ENCODE measurements at places on chromosomes 7 and 10.

DNA sequence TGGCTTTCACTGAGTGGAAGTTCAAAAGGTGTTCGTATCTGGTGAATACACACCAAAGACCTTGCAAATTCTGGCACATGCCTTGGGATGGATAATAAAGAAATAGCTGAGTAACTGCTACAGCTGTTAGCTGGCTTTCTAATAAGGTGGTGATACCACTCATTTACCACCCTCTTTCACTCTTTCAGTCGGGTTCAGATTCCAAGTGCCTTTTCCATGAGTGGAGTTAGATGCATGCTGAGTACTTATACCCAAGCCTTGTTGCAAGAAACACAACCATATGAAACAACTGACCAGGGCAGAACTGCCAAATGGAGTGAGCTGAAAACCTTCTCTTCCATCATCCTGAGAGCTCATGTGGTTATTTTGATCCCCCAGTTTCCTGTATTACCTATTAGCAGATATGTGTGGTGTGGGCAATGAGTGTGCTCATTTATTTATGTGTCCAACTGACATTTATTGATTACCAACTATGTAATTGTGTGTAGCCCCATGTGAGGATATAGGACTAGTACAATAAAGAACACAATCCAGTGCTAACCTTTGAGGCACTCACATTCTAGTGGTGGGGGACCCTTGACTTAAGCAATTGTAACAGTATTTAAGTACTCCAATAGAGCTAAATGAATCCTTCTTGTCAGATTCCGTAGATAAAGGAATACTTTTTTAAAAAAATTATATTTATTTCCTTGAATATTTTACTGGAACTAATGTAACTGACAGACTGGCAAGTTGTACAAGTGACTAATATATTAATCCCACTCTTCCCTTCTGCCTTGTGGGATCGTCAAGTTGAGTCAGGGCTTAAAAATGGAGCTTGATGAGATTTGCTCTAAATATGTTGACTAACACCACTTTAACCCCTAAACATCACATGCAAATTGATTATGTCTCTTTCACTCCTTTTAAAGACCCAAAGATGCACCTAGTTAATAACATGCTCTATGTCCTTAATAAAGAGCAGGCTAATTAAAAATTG, 124.7 kb downstream of the ARID5B start:
- DNase-seq = peak; percentile 31

GRCh38 chr7:28155019-28155660, 25.5 kb downstream of the JAZF1 start:
- DNase-seq = no peak

GRCh38 chr10:3879073-3879472, 94.1 kb upstream of the KLF6 start:
- no peak for DNase-seq

DNA sequence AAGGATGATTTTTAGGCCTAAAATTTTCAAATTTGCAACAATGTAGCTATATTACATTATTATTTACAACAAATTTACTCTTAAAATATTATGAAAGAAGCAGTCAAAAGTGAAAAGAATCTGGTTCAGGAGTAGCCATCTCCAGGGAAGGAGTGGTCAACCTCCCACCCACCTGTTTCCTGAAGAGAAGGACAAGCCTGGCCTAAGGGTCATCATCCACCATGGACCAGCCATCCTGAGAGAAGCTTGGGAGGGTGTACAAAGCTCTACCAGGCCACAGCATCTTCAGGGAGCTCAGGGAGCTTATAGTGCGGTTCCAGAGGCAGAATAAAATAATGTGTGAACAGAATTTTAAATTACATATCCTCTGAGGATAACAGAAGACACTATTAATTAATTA, 38.1 kb downstream of the COL1A2 start:
- no peak for DNase-seq

DNA sequence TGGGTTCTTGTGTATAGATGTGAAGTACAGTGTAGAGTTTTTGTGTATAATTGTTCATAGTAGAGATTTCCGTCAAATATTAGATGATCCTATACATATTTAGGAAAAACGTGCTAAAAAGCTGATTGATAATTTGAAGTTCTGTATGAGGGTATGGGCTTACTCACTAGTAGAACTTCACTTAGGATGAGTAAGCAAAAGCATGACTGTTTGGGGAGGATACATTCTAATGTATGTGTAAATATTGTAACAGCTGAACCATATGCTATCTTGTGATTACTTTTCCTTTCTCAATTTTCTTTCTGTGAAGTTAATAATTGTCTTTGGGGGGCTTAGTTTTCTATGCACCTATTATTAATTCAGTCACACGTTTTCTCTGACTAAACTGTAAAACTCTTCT, 53.2 kb upstream of the PDK4 start:
- DNase-seq = peak; percentile 49

- DNase-seq = peak; percentile 96
These were observed 75.7 kb downstream of the RSU1 start for GRCh38 chr10:16741540-16741939.

GRCh38 chr7:77985974-77986339, 187.4 kb downstream of the PHTF2 start:
- DNase-seq = no peak

GRCh38 chr7:138436388-138436787, 23.7 kb upstream of the TRIM24 start:
- DNase-seq = no peak

DNA sequence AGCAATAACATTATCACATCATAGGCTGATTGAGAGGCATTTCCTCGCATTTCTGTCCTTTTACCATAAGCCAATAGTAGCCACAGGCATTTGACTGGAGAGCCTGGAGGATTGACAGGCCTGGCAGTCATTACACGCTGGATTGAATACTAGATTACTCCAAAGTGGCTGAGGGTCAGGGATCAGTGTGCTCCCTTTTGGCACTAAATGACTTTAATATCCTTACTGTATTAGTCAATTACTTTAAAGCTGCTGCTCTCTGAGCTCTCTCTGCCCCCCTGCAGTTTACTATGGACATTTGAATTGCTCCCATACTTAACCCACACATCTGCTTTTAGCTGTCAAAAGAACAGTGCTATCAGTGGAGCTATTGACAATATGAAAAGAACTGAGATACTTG, 302.0 kb downstream of the TFEC start:
- peak; percentile 100 for DNase-seq

GRCh38 chr7:78777829-78778228, 675.6 kb downstream of the MAGI2 start:
- DNase-seq = no peak

GRCh38 chr10:92829042-92829785, 19.1 kb upstream of the EXOC6 start:
- DNase-seq = peak; percentile 45

DNA sequence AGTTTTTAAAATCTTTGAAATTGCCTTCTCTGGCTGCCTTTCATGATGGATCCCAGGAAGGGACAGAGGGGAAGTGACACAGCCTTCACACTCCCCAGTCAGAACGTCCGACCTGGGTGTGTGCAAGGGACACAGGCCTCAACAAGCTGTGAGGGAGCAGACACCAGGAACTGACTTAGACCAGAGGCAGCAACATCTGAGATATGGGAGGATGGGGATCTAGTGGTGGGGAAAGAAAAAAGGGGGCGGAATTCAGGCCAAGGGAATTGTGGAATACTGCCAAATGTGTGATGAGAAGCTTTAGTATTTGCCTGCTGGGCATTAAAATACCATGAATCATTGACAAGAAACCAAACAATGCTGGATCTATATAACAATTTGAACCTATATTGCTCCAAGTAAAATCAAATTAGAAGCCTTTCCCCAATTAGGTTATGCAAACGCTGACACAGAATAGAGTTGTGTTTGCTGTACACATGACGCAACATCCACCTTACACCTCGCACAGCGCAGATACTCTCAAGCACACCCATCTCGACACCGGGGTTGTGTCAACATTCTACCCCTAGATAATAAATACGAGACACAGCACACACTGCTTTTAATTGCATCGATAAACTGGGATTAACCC, 17.2 kb upstream of the MNX1 start:
- DNase-seq = peak; percentile 81

- DNase-seq = no peak
These were observed 169.1 kb downstream of the LRRN3 start for GRCh38 chr7:111259991-111260390.

- DNase-seq = no peak
These were observed 46.0 kb downstream of the PTPRE start for GRCh38 chr10:127952918-127953317.

DNA sequence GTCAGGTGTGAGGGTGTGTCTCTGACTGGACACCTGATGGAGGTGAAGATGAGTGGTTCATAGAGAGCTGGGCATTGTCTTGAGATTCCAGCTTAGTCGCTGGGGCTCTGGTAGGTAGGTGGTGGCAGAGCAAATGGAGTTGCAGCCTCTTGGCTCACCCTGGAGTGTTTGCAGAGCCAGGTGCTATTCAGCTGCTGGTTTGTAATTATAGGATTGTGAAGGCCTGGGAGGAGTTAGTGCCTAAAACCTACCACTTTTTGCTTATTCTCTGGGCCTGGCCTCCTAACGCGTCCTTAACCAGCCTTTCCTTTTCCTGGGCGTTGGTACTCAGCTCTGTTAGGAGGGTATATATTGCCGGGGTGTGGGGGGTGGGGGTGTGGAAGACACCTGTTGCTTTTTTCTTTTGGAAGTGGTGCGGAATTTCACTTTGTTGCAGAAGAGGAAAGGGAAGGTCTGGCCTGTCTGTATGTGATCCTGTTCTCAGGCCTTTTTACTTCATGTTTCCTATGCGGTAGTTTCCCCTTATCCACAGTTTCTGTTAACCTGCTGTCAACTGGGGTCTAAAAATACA, 3.2 kb downstream of the PPRC1 start:
- DNase-seq = peak; percentile 86

DNA sequence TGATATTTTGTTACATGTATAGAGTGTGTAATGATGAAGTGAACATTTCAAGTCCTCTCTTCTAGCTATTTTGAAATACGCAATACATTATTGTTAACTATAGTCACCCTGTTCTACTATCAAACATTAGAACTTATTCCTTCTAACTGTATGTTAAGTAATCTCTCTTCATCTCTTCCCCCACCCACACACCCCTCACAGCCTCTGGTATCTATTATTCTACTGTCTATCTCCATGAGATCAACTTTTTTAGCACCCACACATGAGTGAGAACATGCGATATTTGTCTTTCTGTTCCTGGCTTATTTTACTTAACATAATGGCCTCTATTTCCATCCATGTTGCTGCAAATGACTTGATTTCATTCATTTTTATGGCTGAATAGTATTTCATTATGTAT, 57.7 kb upstream of the EGR2 start:
- no peak for DNase-seq

DNA sequence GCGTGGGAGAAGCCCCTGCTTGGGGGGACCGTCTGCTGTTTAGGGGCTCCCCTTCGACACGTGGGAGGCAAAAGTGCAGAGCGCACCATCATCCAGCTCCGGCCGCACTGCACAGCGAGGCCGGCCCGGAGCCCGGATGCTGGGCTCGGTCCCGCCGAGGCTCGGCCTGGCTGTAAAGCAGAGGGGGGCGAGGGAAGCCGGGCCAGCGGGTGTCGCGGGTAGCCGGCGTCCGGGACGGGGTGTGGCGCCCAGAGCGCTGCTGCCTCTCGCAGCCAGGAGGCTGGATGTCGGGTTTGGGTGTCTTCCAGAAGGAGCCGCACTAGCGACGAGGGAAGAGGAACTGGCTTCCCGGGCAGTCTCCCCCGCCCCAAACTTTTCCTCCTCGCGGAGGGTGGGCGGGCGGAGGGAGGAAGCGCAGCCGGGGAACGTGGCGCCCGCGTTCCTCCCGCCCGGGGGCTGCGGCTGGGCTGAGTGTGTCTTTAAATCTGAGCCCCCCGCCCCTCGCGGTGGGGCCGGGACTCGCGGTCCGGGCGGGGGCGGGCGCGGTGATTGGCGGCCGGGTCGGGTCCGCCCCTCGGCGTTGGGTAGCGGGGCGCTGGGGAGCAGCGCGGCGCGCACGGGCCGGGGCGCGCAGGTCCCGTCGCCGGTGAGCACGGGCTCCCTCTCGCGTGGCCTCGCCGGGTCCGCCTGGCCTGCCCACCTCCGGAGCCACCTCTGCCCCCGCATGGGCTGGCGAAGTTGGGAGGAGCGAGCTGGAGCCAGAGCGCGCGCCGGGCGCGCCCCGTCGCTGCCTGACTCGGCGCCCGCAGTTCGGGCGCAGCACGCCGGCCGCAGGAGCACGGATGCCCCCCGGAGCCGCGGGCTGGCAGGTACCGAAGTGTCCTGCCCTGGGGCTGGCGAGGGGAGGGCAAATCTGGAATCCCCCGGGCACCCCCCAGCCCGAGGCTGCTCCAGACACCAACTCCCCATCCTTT, at the start of gene PALD1:
TSS of gene PALD1 (plus strand) at position 577 of the 974 bp plus-strand sequence. CDS start 47,185 bp downstream, outside the sequence.
- peak; percentile 71 for DNase-seq

Data from NCI-H69 (cell line).